Naive thymus-derived CD8-positive, alpha-beta T cell (primary cell): ENCODE measurements at places on chromosomes 2 and 18. TPM values are rescaled to one million over a fixed set of nuclear protein-coding genes. Genes with fewer than 3 reads are reported as not detected.

The IL36A gene
- 0.47 TPM for polyA plus RNA-seq

The CFC1 gene
- not detected for polyA plus RNA-seq

The NEUROD1 gene
- not detected for polyA plus RNA-seq

The C2orf66 gene
- polyA plus RNA-seq: not detected

The PLGLB1 gene
- 0.37 TPM for polyA plus RNA-seq

The C2orf80 gene
- not detected for polyA plus RNA-seq

The DAPL1 gene
- not detected for polyA plus RNA-seq

The CTDSP1 gene
- 19.3 TPM for polyA plus RNA-seq

The KIAA2012 gene
- polyA plus RNA-seq: not detected

The MERTK gene
- not detected for polyA plus RNA-seq

The PSTPIP2 gene
- polyA plus RNA-seq: 10.9 TPM

The FNDC4 gene
- 0.15 TPM for polyA plus RNA-seq

The TXNDC9 gene
- 44.3 TPM for polyA plus RNA-seq

The KANSL1L gene
- 1.2 TPM for polyA plus RNA-seq

The CXCR4 gene
- 485 TPM for polyA plus RNA-seq
